PC-3 (cell line): ENCODE measurements at places on chromosomes 5 and 9. TPM values are rescaled to one million over a fixed set of nuclear protein-coding genes. Genes with fewer than 3 reads are reported as not detected.

DNA sequence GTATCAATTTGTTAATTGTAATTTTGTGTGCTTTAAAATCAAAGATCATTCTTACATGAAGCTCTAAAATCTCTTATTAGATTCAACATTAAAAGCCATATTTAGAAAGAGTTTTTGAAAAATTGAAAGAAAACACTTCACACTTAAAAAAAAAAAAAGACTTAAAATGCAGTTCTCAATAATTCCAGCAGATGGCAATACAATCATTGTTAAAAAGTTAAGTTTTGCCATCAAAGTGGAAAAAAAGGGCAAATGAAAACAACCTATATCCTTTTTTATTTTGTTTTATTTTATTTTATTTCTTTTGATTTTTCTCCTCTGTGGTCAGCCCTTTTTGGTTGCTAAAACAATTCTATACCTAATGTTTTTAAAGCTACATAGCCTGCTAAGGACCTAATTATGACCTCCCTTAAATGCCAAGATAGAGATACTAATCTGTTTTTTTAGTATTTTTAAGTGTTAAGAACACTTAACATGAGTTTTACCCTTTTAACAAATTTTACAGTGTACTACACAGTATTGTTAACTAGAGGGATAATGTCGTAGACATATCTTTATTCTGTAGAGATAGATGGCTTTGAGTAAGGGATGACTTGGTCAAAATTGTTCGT lies 154.2 kb upstream of the DAB2 start:
- 0 out of 2 replicates have a peak, but pooled peaks cover 3% of the 10 kb centered on the region for H3K4me1 ChIP-seq
- no peaks in the 10 kb centered on the region for H3K36me3 ChIP-seq
- no peaks in the 10 kb centered on the region for H3K27me3 ChIP-seq
- DNase-seq, result peak; percentile 65
- no peak overlapping the region for H3K4me3 ChIP-seq

The PPP1R26 gene
- 22.6 and 30.6 TPM in 2 replicates for total RNA-seq

The NR2F1-AS1 gene
- 24.1 and 28.8 TPM in 2 replicates for total RNA-seq

GRCh38 chr9:4243877-4244812 lies 55.7 kb downstream of the GLIS3 start:
- DNase-seq, result no peak
- no peak overlapping the region for H3K4me3 ChIP-seq
- no peaks in the 10 kb centered on the region for H3K36me3 ChIP-seq

- no peak for DNase-seq
- peaks cover 33% of the 10 kb centered on the region for H3K4me1 ChIP-seq
- H3K27me3 ChIP-seq, result no peaks in the 10 kb centered on the region
Measured at GRCh38 chr5:73606206-73606753, 19.7 kb upstream of the ARHGEF28 start.

DNA sequence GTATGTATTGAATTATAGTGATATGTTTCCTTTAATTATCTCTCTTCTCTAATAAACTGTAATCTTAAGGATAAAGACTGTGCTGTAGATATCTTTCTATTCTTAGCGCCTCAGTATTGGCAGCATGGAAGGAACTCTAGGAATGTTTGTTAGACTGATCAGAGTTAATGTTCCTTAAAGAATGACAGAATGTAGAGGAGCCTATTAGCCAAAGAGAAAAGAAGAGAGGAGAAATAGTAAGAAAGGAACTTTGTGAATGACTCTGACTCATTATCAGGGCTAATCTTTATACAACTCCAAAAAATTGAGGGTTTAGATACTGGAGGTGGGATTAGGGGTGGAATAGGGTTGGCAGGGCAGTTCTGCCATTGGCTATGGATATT lies 59.0 kb upstream of the NUDT12 start:
- no peaks in the 10 kb centered on the region for H3K27me3 ChIP-seq
- DNase-seq, result no peak
- no peaks in the 10 kb centered on the region for H3K36me3 ChIP-seq
- H3K4me3 ChIP-seq, result no peak overlapping the region
- peaks cover 28% of the 10 kb centered on the region for H3K4me1 ChIP-seq
- no peak overlapping the region for H3K27ac ChIP-seq

The CNTNAP3 gene
- total RNA-seq, result 26.3 and 38.0 TPM in 2 replicates

GRCh38 chr9:98144076-98144475 lies 25.1 kb upstream of the TRIM14 start:
- DNase-seq, result peak; percentile 48
- H3K4me1 ChIP-seq, result peaks cover 39% of the 10 kb centered on the region
- H3K27me3 ChIP-seq, result no peaks in the 10 kb centered on the region
- H3K4me3 ChIP-seq, result no peak overlapping the region
- no peaks in the 10 kb centered on the region for H3K36me3 ChIP-seq

The ZNF454 gene
- not detected in 2 replicates for total RNA-seq

- no peak overlapping the region for H3K4me3 ChIP-seq
- H3K36me3 ChIP-seq, result no peaks in the 10 kb centered on the region
- no peaks in the 10 kb centered on the region for H3K27me3 ChIP-seq
- no peaks in the 10 kb centered on the region for H3K4me1 ChIP-seq
- no peak for DNase-seq
- no peak overlapping the region for H3K27ac ChIP-seq
Measured at GRCh38 chr9:110389148-110389750, 51.6 kb upstream of the TXNDC8 start.

The TMEM8B gene
- total RNA-seq, result 1.6 and 2.4 TPM in 2 replicates

The IL7R gene
- total RNA-seq, result 7.1 and 7.4 TPM in 2 replicates
